ENCODE measurements at places on chromosomes 13 and 19.
A peak's percentile ranks its signal among the peaks of the same experiment; 100 is the strongest.

- DNase-seq: no peak
Observed at GRCh38 chr13:43805681-43806128, 18.9 kb upstream of the ENOX1 start.

DNA sequence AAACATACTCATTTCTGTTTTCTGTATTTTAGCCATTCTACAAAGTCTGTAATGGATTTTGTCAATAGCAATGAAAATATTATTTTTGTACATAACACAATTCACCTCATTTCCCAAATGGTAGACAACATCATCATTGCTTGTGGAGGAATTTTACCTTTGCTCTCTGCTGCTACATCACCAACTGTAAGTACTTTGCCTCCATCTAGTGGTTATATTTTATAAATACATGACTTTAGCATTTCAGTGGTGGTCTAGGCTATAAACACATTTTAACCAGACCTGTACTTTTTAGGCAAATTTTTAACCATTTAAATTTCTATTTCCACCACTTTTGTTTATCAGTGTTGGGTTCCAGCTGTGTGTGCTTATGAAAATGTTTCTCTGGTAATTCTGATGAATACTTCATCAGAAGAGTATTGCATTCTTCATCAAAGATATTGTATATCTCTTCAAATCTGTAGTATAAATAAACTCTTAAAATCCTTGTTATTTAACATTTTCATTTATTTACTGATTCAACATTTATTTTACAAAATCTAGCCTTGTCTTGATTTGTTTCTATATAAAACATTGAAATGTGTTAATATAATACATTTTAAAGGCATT, 222.4 kb downstream of the NBEA start:
- peak; percentile 77 for DNase-seq

- no peak for DNase-seq
Observed at GRCh38 chr13:113558461-113558860, 26.1 kb upstream of the TFDP1 start.

- no peak for DNase-seq
Observed at GRCh38 chr19:46118136-46118535, 6.4 kb downstream of the IGFL3 start.

GRCh38 chr19:36265064-36265463, 50.2 kb downstream of the ZNF146 start:
- no peak for DNase-seq

DNA sequence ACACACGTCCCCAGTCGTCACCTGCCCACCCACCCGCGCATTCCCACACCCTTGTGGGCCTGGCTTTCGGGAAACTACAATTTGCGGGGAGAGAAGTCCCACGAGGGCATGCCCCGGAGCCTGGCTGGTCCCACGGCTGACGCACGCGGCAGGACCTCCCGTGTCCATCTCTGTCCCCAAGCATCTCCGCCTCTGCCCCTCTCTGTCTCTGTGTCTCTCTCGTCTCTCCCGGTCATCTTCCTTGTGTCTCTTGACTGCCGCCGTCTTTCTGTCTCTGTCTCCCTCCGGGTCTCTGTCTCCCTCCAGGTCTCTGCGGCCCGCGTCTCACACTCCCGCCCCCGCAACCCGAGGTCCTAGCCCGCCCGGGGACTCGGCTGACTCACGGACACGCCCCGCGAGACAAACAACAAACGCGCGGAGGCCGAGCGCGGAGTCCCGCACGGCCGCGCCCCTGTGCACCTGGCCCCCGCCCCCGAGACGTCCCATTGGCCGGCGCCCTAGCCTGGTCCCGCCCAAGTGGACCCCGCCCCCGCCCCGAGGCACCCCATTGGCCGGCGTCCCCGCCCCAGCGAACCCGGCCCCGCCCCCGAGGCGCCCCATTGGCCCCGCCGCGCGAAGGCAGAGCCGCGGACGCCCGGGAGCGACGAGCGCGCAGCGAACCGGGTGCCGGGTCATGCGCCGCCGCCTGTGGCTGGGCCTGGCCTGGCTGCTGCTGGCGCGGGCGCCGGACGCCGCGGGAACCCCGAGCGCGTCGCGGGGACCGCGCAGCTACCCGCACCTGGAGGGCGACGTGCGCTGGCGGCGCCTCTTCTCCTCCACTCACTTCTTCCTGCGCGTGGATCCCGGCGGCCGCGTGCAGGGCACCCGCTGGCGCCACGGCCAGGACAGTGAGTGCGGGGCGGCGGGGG, at the start of gene FGF22:
FGF22 (plus strand) TSS at position 627 of the 908 bp plus-strand sequence; CDS start at position 674, 47 bp downstream.
- DNase-seq: peak; percentile 44

DNA sequence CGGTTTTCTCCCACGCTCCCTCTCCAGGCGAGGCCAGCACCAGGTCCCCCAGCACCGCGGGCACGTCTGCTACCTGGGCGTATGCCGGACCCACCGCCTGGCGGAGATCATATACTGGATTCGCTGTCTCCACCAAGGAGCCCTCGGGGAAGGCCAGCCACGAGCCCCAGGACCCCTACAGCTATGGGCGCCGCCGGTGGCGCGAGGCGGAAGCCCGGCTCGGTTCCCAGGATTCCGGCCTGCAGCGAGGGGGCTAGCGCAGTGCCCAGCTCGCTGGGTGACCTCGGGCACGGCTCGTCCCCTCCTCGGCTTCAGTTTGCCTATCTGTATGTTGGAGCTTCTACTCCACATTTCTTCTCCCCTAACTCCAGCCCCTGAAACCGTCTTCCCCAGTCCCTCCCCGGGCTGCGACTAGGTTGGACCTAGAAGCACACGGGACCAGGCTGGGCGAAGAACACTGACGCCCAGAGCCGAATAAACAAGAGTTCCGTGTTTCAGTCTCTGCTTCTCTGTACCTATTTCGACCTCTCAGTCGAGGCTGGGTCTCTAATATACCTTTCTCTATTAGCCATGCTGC, 749 bp upstream of the CPT1C start:
- peak; percentile 68 for DNase-seq

DNA sequence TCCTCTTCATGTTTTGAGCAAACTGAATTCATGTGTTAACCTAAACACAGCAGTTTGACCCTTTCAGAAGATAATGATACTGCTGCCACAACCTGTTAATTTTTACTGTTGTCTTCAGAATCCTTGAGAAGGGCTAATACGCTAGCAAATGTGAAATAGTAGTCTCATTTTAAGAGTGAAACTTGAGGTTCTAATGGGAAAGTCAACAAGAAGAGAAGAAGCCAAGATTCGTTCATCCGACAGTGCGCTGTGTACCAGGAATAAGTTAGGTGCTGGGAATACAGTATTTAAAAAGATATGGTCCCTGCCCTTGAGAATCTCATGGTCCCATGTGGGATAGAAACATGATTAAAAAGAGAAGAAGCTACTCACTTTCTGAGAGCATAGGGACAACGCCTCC, 134.4 kb downstream of the KL start:
- DNase-seq: no peak

- no peak for DNase-seq
Observed at GRCh38 chr19:970695-971094, 13.4 kb upstream of the WDR18 start.

DNA sequence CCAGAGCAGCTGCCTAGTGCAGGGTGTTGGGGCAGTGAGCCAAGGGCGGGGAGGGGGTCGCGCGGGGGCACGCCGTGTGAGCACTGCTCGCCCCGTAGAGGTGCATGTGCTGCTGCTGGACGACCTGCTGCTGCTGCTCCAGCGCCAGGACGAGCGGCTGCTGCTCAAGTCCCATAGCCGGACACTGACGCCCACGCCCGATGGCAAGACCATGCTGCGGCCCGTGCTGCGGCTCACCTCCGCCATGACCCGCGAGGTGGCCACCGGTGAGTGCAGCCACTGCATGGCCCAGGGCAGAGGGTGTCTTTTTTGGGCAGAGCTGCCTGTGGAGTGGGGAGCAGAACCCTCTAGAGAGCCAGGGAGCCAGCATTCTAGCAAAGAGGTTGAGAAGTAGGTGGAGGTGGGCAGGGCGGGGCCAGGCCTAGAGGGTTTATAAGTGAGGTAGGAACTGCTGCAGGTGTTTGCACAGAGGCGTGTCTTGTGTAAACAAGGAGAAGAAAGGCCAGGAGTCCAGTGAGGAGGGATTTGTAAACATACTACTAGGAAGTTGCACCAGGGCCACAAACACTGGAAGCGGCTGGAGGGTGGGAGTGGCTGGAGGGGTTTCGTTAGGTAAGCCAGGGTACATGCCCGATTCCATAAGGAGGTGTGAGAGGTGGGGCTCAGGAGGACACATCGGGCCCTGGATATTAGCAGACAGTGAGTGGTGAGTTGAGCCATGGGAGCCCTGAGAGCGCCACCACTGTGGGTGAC, 21.3 kb downstream of the ARHGEF1 start:
- peak; percentile 100 for DNase-seq

DNA sequence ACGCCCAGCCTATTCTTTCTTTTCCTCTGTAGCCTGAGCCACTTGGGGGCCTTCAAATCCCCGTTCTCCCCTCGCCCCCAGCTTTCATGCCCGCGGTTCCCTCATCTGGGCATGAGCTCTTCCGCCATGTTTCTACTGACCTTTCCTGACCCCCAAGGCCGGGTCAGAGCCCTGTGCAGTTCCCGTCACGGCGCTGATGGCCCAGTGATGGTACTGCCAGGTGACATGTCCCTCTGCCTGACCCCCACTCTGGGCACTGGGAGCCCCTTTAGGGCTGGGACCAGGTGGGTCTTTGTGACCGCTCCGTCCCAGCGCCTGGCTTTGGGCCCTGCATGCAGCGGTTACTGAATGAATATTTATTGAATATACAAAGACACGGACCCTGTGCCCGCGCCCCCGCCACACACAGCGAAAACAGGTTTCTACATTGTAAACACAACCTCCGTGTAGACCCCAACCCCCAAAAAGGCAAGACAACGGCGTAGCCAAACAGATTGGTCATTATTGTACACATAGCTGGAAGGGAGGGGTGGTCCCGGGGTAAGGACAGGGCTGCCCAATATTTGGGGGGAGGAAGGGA, 7.7 kb downstream of the GPR108 start:
- DNase-seq: no peak

DNA sequence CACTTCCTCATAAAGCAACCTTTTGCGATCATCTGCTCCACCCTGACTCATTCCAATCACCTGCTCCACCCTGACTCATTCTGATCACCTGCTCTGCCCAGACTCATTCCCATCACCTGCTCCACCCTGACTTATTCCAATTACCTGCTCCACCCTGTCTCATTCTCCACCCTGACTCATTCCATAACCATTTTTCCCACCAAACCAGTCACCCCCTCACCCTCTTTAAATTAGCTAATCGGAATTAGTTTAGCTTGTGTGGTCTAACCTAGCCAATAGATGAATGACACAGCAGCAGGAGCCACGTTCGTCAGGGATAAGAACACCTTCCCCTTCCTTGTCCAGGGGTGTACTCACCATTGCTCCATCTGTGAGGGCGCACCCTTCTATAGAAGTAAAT, 134.0 kb downstream of the COG6 start:
- no peak for DNase-seq

DNA sequence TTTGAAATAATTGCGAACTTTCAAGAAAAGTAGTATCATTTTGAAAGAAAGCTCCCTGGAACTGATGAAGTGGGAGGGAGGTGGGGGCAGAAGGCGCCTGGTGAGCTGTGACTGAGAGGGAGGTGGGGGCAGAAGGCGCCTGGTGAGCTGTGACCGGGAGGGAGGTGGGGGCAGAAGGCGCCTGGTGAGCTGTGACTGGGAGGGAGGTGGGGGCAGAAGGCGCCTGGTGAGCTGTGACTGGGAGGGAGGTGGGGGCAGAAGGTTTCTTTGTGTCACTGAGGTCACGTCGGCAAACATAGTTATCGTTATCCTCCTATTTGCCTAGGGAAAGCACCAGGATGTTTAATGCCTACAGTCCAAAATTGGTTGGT, 24.2 kb downstream of the C2CD4C start:
- no peak for DNase-seq

DNA sequence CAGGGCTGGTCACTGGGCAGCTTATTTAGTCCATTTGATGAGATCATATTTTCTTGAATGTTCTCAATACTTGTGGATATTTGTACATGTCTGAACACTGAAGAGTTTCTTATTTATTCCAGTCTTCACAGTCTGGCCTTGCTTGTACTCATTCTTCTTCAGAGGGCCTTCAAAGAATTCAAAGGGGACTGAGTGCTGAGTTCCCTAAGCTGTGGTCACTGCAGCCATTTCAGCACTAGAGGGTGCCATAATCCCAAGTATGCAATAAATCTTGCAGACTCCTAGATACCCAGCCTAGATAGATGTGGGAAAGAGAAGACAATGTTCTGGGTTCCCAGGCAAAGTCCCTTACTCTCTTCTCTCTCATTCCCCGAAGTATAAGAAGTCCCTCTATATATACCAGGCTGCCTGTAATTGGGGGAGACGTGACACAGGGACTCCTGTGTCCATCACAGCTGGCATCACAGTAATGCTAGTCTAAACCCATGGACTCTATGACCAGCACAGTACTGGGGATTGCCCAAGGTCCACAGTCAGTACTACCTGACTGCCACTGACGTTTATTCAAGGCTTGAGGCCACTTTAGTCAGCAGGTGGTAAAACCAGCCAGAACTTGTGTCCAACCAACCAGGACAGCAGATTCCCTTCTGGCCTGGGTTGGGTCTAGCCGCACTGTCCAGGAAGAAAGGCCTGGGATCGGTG, 8.9 kb upstream of the VN1R1 start:
- DNase-seq: peak; percentile 50

DNA sequence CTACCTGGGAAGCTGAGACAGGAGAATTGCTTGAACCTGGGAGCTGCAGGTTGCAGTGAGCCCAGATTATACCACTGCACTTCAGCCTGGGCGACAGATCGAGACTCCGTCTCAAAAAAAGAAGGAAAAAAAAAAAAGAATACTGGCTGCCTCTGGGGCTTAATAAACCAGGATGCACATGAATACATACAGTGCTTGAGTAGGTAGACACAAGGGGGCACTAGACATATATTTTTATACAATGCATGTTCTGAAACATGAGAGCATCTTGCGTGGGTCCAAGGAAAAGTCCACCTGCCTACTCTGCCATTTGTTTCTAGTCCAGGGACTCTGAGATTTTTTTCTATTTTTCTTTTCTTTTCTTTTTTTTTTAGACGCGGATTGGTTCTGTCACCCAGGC, 31.2 kb downstream of the KEAP1 start:
- DNase-seq: no peak

GRCh38 chr19:8806661-8807060, 25.4 kb downstream of the ZNF558 start:
- DNase-seq: no peak

- DNase-seq: no peak
Observed at GRCh38 chr13:49421391-49421790, 22.5 kb downstream of the CAB39L start.

DNA sequence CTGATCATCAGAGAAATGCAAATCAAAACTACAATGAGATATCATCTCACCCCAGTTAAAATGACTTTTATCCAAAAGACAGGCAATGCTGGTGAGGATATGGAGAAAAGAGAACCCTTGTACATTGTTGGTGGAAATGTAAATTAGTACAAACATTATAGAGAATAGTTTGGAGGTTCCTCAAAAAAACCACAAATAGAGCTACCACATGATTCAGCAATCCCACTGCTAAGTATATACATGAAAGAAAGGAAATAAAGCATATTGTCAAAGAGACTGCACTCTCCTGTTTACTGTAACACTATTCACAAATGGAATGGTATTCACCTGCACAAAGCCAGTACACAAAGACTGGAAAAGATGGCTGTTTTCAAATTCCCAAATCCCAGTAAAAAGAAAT, 1233.7 kb downstream of the PCDH17 start:
- no peak for DNase-seq

- no peak for DNase-seq
Observed at GRCh38 chr19:33426621-33427361, 53.3 kb downstream of the CEBPG start.
